ENCODE measurements at places on chromosomes 16 and 17.

DNA sequence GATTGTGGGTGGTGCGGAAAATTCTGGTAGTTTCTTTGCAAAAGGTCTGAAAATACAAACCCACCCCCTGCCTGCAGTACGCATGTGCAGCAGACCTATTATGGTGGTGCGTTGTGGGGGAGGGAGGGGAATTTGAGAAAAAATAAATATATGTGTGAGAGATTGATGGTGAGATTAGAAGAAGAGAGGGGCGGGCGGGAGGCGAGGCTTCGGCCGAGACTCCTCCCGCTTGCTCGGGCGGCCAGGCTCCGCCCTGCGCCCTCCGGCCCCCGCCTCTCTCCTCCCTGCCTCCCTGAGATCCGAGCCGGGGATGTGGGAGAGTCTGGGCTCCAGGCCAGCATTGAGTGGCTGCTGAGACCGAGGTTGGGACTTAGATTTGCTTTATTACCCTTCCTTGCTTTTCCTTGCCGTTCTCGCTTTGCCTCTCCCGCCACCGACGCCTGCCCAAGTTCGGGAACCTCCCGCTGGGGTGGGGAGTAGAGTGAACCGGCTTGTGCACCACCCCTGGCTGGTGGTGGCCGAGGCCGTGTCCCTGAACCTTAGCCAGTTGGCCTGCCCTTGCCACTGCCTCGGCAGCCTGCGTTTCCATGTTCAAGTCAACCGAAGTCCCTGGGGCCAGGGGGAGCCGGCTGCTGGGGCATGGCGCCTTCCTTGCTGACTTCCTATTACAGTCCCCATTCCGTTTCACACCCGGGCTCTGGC, 956 bp upstream of the CHD3 start:
- peak; percentile 96 for DNase-seq

DNA sequence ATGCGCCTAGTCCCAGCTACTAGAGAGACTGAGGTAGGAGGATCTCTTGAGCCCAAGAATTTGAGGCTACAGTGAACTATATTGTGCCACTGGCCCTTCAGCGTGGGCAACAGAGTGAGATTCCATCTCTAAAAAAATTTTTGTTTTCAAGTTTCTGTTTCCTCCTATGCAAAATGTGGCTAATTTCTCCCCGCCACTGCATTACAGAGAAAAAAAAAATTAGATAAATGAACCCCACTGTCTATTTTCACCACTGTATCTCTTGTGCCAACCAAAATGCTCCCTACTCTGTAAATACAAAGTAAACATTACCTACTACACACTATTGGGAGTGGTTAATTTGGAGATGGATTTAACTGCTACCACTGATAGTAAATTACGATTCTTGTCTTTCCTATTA, 2.0 kb downstream of the MARF1 start:
- no peak for DNase-seq

GRCh38 chr17:82664276-82664575, 16.0 kb upstream of the WDR45B start:
- no peak for DNase-seq

GRCh38 chr16:8714174-8714573, 39.8 kb downstream of the ABAT start:
- DNase-seq: no peak

DNA sequence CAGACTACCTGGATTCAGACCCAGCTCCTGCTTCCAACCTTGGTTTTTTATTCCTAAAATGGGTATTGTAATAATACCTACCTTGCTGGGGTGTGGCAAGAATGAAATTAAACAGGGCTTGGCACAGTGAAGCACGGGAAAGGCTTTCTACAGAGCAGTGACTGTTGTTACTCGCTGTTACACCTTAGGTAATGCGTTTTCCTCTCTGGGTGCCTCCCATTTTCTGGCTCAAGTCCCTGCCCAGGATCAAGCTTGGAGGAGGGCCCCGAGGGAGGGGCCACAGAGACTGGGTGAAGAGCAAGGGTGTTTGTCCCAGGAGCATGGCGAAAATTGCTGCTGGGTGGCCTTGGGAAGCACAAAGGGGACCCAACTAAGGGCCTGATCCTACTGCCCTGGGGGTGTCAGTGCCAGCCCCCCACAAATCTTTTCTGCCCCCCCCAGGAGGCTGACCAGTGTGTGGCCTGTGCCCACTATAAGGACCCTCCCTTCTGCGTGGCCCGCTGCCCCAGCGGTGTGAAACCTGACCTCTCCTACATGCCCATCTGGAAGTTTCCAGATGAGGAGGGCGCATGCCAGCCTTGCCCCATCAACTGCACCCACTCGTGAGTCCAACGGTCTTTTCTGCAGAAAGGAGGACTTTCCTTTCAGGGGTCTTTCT, 13.3 kb downstream of the MIEN1 start:
- DNase-seq: no peak

GRCh38 chr16:75351183-75351582, 82.1 kb downstream of the CFDP1 start:
- no peak for DNase-seq

GRCh38 chr17:2057760-2058585, 3.1 kb downstream of the HIC1 start:
- DNase-seq: no peak

- no peak for DNase-seq
Measured at GRCh38 chr16:8044796-8045195, 545.5 kb downstream of the TMEM114 start.

GRCh38 chr16:12120217-12120981, 143.9 kb downstream of the SNX29 start:
- no peak for DNase-seq

DNA sequence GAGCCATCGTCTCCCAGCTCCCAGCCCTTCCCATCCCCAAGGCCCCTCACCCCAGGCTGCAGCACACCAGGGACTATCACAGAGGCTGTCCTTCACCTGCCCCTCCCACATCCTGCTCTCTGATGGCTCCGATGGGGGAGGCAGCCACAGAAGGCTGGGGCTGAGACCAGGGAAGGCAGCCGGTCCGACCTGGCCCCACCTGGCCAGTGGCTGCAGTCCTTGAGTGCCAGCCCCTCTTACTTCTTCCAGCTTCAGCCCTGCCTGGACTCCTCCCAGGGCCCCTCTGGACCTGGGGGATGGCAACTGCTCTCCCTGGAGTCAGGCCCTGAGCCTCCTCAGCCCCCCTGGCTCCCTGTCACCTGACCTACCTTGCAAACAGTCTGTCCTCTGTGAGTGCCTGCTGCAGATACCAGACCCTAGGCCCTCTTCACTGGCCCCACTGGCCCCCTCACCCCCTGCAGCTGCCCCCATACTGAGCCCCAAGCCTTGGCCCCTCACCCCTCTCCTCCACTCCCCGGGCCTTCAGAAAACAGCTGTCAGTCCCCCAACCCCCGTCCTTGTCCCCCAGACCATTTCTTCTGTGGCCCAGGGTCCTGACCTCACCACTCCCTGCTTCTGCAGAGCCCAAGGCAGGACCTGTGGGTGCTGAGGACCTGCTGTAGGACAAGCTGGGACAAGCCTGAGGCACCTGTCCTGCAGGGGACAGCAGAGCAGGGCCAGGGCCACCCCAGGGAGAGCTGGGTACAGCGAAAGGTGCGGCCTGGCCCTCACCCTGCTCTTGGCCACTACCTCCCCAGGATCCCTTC, 12.6 kb upstream of the SRRM2 start:
- no peak for DNase-seq

- DNase-seq: no peak
Measured at GRCh38 chr16:83972256-83973008, 4.4 kb downstream of the NECAB2 start.

DNA sequence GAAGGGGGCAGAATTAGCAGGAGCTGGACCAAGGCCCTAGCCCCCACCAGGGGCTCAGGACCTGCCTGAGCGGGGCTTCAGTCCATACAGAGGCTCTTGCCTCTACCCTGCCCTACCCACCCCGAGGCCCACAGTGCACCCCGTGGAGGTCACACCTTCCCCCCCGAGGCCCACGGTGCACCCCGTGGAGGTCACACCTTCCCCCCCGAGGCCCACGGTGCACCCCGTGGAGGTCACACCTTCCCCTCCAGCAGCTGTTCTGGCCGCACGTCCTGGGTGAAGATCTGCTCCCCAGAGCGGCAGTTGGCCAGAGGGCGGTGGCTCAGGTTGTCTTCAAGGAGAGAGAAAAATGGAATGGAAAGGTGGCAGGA, 11.4 kb downstream of the CASKIN2 start:
- DNase-seq: peak; percentile 24

GRCh38 chr16:8511464-8511863, 78.8 kb downstream of the TMEM114 start:
- DNase-seq: no peak

GRCh38 chr16:27363797-27364196, 38.2 kb upstream of the IL21R start:
- DNase-seq: no peak

- no peak for DNase-seq
Measured at GRCh38 chr16:25013751-25014499, 1.2 kb downstream of the ARHGAP17 start.

GRCh38 chr17:2700491-2701141, 10.9 kb downstream of the CLUH start:
- DNase-seq: no peak

GRCh38 chr16:4692460-4693295, 684 bp upstream of the NUDT16L1 start:
- no peak for DNase-seq

- no peak for DNase-seq
Measured at GRCh38 chr16:51756447-51757123, 605.5 kb upstream of the SALL1 start.

GRCh38 chr16:51442141-51442870, 291.2 kb upstream of the SALL1 start:
- DNase-seq: no peak

GRCh38 chr16:12559714-12560113, 244.0 kb downstream of the CPPED1 start:
- no peak for DNase-seq

DNA sequence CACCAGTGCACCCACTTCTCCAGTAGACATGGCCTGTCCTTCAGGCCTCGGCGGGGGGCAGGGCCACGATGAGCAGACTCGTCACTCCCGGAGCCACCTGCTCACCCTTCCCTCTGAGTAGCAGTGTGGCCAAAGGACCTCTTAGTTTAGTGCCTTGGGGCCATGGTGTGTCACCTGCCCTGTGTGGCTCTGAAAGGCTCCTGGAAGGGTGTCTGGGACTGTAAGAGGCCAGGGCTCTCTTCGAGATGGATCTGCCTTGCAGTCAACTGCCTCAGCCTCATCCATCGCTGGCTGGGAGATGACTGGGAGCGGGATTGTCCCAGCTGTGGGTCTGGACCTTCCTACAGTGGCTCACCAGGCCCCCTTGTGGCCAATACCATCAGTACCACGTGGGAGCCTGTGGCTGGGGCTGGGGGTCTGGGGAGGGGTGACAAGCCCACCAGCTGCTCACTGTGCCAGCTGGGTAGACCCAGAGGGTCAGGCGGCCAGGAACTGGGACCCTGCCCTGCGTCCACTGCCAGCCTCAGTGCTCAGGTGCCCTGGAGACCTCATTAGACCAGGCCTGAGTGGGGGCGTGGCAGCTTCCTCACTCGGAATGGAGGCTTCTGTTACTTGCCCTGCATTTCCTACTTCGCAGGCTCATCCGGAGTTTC, 133.4 kb downstream of the OR1D5 start:
- no peak for DNase-seq

DNA sequence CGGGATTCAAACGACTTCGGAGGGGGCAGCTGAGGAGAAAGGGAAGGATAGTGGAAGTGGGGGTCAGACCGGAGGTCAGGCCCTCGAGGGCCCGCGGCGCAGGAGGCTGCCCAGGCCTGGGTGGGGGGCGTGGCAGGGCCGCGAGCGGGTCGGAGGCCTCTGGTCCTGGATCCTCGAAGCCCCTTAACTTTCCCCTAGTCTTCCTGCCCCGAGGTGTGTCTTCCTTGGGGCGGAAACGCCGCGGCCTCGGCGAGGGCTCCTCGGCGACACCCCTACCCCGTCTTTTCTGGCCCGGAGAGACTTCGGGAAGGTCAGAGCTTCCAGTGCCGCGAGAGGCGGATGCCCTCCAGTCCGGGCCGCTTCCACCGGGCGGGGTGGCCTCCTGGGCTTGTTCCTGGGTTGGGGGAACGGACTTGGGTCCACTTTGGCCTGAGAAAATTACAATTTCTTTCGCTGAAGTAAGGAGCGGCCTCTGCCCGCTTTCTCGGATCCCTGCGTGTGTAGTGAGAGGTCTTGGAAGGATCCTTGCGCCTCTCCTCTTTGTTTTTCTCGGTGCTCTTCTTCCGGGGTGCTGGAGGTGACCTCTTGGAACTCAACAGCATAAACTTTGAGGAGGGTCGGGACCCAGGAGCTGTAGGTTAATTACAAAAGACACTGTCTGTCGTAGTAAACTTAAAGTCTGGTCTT, 491 bp downstream of the IST1 start:
- peak; percentile 16 for DNase-seq

GRCh38 chr17:59154292-59154720, 680 bp downstream of the SKA2 start:
- no peak for DNase-seq

- DNase-seq: no peak
Measured at GRCh38 chr16:74283716-74284115, 12.9 kb upstream of the PSMD7 start.

- DNase-seq: no peak
Measured at GRCh38 chr17:29694918-29695563, 72.3 kb upstream of the CORO6 start.

DNA sequence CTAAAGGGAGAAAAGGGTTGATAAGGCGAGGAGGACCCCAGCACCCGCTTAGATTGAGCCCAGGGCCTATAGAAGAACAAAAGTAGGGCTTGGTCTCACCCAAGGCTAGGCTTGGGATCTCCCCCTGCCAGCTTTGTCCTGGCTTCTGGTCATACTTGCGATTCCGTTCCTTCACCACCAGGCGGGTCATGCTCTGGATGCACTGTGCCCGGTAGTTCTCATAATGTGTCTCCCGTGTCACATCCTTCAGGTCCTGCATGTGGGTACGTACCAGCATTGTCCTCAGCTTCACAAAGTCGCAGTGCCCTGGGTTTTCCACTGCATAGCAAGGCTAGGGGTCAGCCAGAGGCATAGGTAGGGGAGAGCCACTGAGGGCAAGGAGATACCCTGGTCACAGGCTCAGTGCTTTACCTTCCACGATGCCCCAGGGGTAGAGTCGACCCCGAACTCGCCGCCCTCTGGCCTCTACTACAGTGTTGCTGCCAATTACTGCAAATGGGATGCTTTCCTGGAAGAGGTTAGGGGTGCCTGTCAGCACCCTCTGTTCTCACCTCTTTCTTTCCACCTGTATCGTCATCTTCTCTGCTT, 6.5 kb upstream of the MTMR4 start:
- DNase-seq: peak; percentile 35
